Activated gamma-delta T cell (primary cell): ENCODE measurements at places on chromosomes 1 and 21.

- no peak for DNase-seq
Measured at GRCh38 chr21:36210779-36211659, 54.4 kb downstream of the DOP1B start.

- DNase-seq, result no peak
Measured at GRCh38 chr1:208803011-208803811, 559.0 kb upstream of the PLXNA2 start.

GRCh38 chr1:170580636-170581440, 48.9 kb downstream of the GORAB start:
- DNase-seq, result no peak

- DNase-seq, result no peak
Measured at GRCh38 chr1:28309702-28310101, 19.1 kb upstream of the MED18 start.

GRCh38 chr1:47262787-47263413, 30.9 kb upstream of the TAL1 start:
- DNase-seq, result no peak

DNA sequence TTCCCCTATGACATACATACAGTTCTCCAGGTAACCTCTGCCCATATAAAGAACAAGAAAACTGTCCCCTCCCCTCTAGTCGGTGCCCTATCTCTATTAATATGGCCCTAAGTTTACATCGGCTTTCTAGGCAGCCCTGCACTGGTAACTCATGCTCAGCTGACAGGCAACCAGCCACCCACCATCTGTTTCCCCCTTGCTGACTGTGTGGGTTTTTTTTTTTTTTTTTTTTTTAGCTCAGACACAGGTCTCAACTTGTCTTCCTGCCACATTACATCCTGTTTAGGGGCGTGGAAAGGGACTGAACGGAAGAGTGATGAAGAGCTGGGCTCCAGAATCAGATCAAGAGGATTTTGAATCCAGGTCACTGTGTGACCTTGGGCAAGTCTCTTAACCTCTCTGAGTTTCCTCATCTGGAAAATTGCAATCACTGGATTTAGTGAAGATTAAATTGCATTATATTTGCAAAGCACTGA, 14.0 kb downstream of the LAPTM5 start:
- DNase-seq, result no peak

- DNase-seq, result no peak
Measured at GRCh38 chr1:12485231-12486058, 132.6 kb downstream of the DHRS3 start.

DNA sequence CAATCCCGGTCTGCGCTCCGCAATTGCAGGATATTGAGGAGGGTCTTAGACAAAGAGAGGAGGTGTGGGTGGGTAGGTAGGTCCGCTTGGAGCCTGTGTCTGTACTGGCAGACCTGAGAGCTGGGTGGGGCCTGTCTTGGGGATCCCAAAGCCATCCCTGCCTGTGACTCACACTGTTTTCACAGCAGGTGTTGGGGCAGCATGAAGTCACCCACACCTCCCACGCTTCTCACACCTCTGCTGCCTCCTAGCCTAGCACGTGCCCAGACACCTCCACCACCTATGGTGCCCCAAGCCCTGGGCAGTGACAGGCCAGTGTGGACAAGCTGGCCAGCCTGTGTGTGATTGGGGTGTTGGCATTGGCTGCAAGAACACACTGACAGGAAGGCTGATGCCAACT, 65.7 kb upstream of the ECE1 start:
- no peak for DNase-seq

- DNase-seq, result no peak
Measured at GRCh38 chr1:44641126-44642102, 32.9 kb downstream of the TMEM53 start.

- no peak for DNase-seq
Measured at GRCh38 chr1:116494353-116494692, 76.5 kb downstream of the CD58 start.

DNA sequence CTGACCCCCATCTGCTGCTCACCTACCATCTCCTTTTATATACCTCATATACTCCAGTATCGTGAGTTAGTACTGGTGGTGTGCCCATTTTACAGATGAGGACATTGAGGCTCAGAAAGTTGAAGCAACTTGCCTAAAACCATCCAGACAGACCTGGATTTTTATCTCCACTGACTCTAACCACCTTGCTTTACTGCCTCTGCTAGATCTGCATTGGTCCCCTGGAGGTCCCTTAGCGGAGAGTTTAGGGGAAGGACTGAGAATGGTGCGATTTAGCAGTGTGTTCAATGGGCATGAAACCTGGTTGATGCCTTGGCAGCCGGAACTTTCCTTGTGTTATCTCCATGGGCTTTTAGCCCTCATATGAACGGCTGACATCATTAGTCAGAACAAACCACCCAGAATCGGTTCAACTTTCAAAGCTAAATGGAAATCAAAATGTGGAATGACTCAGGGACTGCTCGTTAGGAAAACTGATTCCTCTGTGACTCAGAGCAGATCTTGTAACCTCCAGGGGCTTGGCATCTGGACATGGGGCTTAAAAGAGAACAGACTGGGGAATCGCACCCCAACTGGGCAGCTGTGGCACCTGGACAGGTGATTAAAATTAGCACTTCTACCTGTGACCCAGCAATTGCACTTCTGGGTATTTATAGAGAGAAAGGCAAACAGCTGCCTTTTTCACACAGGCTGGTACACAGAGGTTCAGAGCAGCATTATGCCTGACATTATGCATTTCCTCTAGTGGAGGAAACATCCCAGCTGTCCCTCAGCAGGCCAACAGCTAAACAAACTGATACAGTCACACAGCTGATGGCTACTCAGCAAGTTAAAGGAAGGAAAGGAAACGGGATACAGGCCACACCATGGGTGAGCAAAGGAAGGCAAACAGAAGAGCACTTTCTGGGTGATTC, 25.3 kb downstream of the TMEM51 start:
- DNase-seq, result no peak

GRCh38 chr1:14615549-14616218, 17.2 kb downstream of the KAZN start:
- no peak for DNase-seq

- no peak for DNase-seq
Measured at GRCh38 chr1:187114792-187115191, 286.0 kb downstream of the PLA2G4A start.

DNA sequence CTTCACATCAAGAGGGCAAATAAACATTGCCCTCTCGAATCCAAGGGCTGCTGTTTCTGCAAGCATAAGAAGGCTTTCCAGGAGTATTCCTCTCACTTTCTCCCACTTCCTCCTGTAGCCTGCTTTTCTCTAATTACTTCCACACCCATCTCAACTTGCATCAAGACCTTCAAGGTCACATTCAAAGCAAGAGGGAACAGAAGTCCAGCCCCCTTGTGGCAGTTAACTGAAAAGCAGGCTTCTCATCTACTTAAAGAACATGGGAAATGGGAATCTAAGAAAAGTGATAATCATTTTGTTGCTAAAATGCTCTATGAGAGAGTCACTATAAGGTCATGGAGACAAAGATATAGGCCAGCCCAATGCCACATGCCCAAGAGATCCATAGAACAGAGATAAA, 874.4 kb downstream of the KCNT2 start:
- DNase-seq, result no peak

DNA sequence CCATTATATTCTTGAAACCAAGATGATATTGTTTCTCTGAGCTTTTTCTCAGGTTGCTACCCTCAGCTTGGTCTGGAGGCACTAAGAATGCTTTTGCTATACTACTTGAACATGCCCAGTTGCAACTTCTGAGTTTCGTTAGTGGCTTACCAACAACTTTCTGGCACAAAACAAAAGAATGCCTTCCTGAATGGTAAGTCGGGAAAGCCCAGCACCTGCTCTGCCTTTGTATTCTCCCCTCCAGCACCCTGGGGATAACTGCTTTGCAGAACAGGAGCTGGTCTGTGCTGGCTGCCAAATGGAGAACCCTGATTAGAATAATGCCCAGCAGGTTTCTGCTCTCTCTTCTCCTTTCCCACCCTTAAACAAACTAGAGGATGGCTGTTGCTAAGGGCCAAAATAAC, 149.3 kb downstream of the TGFB2 start:
- DNase-seq, result no peak

- no peak for DNase-seq
Measured at GRCh38 chr1:193103759-193104501, 1.3 kb downstream of the GLRX2 start.

GRCh38 chr1:210728437-210729149, 399.9 kb downstream of the HHAT start:
- DNase-seq, result no peak

- DNase-seq, result no peak
Measured at GRCh38 chr1:70887936-70888335, 159.7 kb downstream of the PTGER3 start.

- DNase-seq, result no peak
Measured at GRCh38 chr1:161198897-161199431, at the start of gene ADAMTS4. TSS of gene ADAMTS4 (minus strand) at chr1:161199054. CDS start at chr1:161198627, 427 bp downstream.

- DNase-seq, result no peak
Measured at GRCh38 chr1:246687002-246687401, 37.2 kb upstream of the SCCPDH start.

DNA sequence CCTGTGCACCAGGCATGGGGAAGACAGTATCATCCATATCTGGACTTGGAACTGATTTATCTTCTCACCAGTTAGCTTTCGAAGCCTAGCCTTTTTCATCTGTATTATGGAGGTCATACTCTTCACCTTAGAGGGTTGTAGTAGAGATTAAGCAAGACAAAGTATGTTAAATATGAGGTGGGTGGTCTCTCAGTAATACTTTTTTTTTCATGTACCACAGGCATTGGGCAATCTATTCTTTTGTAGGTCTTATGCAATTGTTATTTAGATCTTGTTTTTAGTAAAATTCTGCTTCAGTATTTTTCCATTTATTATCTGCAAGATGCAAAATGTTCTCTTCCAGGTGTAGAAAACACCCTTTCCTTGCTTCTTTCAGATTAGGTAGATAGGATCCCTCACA, 35.2 kb upstream of the OR2B11 start:
- DNase-seq, result no peak

GRCh38 chr1:216670118-216670883, 52.9 kb downstream of the ESRRG start:
- no peak for DNase-seq

- DNase-seq, result no peak
Measured at GRCh38 chr1:30225357-30225756, 498.0 kb downstream of the MATN1 start.

GRCh38 chr1:21490774-21491487, 18.3 kb upstream of the ALPL start:
- DNase-seq, result no peak

- DNase-seq, result no peak
Measured at GRCh38 chr1:218425647-218426342, 80.7 kb downstream of the TGFB2 start.
